ENCODE measurements at places on chromosomes 4 and X. TPM values are rescaled to one million over a fixed set of nuclear protein-coding genes. Genes with fewer than 3 reads are reported as not detected.

The RBBP7 gene
- total RNA-seq = 151 TPM

The PNMA6F gene
- total RNA-seq = not detected

The HTN3 gene
- total RNA-seq = not detected

The ARHGAP24 gene
- total RNA-seq = not detected

The TEX13B gene
- total RNA-seq = not detected

The GPRASP1 gene
- 0.48 TPM for total RNA-seq

The MAD2L1 gene
- total RNA-seq = 61.1 TPM

The TRIM60 gene
- total RNA-seq = not detected

The GLRA3 gene
- not detected for total RNA-seq

The MAGEA8 gene
- not detected for total RNA-seq

The GPC4 gene
- not detected for total RNA-seq

The SSX2 gene
- total RNA-seq = not detected

The GAGE1 gene
- not detected for total RNA-seq

The PAGE2 gene
- total RNA-seq = not detected

The RAB41 gene
- total RNA-seq = not detected

The LEF1 gene
- total RNA-seq = 173 TPM

The LRP2BP gene
- 0.70 TPM for total RNA-seq

The FOXP3 gene
- total RNA-seq = 13.8 TPM

The ADRA2C gene
- total RNA-seq = not detected

The MSX1 gene
- not detected for total RNA-seq

The TFE3 gene
- 29.3 TPM for total RNA-seq

The TCEAL8 gene
- 32.6 TPM for total RNA-seq

The SMIM31 gene
- not detected for total RNA-seq

The CHIC1 gene
- total RNA-seq = 5.4 TPM

The MAOB gene
- 4.0 TPM for total RNA-seq

The MRFAP1 gene
- 102 TPM for total RNA-seq

The LPAR4 gene
- not detected for total RNA-seq

The DCAF12L2 gene
- not detected for total RNA-seq

The HPGD gene
- 1.6 TPM for total RNA-seq

The CTSO gene
- total RNA-seq = 3.5 TPM

The GAGE2A gene
- not detected for total RNA-seq

The FAM9C gene
- not detected for total RNA-seq

The EVC2 gene
- 0.34 TPM for total RNA-seq

The POU4F2 gene
- total RNA-seq = not detected

The OCIAD1 gene
- total RNA-seq = 106 TPM

The TTC29 gene
- not detected for total RNA-seq

The GC gene
- total RNA-seq = not detected

The SMR3A gene
- total RNA-seq = not detected

The H2BW1 gene
- total RNA-seq = not detected

The FAM47A gene
- total RNA-seq = not detected

The NLGN4X gene
- not detected for total RNA-seq

The IL1RAPL1 gene
- total RNA-seq = not detected

The USP27X gene
- total RNA-seq = 1.3 TPM

The ITM2A gene
- total RNA-seq = 152 TPM

The CDX4 gene
- not detected for total RNA-seq

The TDO2 gene
- total RNA-seq = not detected

The GLRA2 gene
- not detected for total RNA-seq
